ENCODE measurements at places on chromosomes 6 and 20.

DNA sequence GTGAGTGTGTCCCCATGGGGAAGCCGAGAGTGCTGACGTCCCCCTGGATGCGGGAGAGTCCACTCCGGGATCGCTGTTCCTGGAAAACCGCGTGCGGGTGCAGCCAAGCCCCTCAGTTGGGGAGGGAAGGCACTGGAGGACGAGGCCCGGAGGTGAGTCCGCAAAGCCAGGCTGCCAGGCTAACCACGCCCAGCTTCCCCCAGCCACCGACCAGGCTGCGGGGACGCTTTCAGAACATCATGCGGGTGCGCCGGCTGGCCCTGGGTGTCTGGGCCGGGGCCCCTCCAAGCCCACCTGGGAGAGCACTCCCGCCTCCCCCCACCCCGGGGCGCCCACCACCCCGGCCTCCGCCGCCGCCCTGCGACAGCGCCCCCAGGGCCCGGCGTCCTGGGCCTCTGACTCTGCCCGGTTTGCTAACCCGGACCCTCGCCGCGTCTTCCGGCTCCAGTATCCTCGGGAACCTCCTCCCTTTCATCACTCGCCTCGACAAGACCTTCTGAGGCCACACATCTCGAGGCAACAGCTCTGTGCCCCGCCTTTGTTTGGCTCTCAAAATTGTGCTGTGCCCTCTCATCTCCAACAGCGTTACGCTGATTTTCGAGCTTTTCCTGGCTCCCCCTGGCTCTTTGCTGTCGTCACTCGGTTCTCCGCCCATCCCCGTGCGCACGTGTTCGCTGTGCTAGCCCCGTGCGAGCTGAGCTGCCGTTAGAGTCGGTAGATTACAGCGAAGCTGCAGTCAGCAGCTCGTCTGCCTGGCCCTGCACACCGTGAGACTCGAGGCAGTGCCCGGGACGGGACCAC is 47.1 kb upstream of the ENTPD6 start:
- peak; percentile 59 for DNase-seq

- no peak for DNase-seq
Observed at GRCh38 chr6:41132254-41132653, 21.9 kb downstream of the TREML1 start.

DNA sequence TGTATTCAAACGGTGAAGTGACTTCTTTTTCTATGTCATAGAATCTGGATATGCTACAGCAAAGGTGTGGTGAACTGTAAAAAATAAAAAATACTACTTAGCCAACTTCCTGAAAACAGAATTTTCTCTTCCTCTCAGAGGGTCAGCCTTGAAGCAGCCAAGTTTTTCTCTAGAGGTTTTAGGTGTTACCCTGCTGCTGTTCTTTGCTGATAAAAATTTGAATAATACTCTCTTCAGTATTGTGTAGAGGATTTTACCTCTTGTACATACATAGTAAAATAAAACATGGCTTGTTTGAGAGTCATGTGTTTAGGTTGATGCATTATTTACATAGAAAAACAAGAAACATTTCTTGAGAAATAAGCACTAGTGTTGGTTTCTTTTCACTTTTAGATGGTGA is 458.4 kb downstream of the TBC1D32 start:
- no peak for DNase-seq

GRCh38 chr6:117268924-117269323 is 3.6 kb downstream of the VGLL2 start:
- no peak for DNase-seq

DNA sequence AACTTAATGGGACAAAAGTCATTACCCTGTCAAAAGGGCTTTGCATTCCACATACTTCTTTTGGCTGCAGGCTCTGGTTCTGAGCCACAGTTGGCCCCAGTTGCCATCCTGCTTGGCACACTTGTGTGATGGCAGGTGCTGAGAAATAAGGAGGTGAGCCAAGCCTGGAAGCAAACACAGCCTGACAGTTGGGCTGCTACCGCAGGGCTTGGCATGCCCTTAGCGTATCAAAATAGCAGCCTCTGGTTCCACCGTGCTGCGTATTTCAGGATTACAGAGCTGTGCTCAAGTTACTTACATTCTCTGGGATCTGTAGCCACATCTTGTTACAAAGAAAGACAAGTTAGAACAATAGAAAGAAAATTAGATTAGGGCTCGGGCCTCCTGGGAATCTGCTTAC is 11.1 kb downstream of the MTHFD1L start:
- DNase-seq: no peak

DNA sequence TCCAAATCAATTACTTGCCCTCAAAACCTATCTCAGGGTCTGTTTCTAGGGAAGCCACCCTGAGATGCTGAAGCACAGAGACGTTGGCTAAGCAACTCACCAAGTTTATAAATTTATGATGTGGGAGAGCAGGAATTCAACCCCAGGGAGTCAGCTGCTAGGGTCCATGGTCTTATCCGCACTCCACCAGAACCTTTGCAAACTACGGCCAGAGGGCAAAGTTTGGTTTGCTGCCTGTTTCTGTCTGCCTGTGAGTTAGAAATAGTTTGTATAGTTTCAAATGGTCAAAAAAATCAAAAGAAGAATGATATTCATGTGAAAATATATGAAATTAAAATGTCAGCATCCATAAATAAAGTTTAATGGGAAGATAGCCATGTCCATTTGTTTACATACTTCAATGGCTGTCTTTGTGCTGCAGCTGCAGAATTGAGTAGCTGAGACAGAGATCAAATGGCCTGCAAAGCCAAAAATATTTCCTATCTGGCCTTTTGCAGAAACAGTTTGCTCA is 83.7 kb upstream of the ZFP64 start:
- DNase-seq: no peak

DNA sequence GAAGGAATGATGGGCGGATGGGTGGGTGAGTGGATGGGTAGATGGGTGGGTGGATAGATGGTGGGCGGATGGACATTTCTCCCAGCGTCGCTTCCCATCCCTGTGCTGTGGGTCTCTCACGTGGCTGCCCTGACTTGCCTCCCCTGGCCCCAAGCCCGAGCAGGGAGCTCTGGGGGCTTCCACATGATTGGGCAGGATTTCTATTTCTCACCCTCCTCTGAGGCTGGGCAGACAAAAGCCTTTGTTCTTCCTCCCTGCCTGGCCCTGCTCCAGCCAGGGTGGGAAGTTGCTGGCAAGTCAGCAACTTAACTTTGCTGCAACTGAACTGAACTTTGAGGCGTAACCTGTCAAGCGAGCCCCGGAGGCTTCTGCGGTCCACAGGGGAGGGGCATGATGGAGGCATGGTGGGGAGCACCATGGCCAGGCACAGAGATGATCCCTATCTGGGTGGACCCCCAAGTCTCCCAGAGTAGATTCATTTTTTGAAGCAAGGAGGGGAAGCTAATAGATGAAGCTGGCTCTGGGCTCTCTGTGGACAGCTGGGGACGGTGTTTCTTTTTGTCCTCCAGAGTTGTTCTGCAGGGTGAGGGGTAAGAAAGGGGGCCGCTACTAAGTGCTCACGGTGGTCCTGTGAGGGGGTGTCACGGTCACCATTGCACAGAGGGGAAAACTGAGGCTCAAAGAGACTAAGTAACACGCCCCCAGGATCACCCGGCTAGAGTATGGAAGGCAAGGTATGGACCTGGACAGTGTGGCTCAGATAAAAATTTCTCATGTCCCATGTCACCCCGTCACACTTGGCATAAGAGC is 140.1 kb downstream of the CEBPB start:
- DNase-seq: no peak

GRCh38 chr6:166855416-166855815 is 100.9 kb downstream of the RNASET2 start:
- DNase-seq: no peak

GRCh38 chr6:122400121-122400450 is 634 bp downstream of the HSF2 start:
- peak; percentile 2 for DNase-seq

GRCh38 chr6:110415086-110415916 is at the start of gene DDO:
TSS of gene DDO (minus strand) at chr6:110415575. CDS start at chr6:110413462, 2,113 bp downstream.
- DNase-seq: no peak

DNA sequence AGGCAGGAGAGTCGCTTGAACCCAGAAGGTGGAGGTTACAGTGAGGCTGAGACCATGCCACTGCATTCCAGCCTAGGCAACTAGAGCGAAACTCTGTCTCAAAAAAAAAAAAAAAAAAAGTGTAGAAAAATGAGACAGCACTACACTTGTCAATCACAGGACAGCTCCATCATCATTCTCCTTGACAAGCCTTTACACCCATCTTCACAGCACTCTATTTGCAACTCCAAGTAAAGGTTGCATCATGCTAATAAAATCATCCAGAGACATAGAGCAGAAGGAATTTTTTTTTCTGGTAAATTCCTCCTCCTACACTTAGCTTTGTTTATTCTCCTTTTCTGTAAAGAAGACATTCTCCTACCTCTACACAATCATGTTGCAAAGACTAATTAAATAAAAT is 791.0 kb upstream of the HS3ST5 start:
- no peak for DNase-seq

- DNase-seq: no peak
Observed at GRCh38 chr20:61630816-61631215, 378.8 kb downstream of the CDH4 start.

GRCh38 chr20:39897058-39897457 is 792.0 kb downstream of the MAFB start:
- DNase-seq: no peak

Data from activated CD4-positive, alpha-beta T cell treated with anti-CD3 and anti-CD28 coated beads, Interleukin-2, amount 50 U/mL, for 4 hours (primary cell).